ENCODE measurements at places on chromosomes 5 and 9. TPM values are rescaled to one million over a fixed set of nuclear protein-coding genes. Genes with fewer than 3 reads are reported as not detected.

FREM1 gene
- polyA plus RNA-seq: 12.0 TPM

PFN3 gene
- not detected for polyA plus RNA-seq

DNA sequence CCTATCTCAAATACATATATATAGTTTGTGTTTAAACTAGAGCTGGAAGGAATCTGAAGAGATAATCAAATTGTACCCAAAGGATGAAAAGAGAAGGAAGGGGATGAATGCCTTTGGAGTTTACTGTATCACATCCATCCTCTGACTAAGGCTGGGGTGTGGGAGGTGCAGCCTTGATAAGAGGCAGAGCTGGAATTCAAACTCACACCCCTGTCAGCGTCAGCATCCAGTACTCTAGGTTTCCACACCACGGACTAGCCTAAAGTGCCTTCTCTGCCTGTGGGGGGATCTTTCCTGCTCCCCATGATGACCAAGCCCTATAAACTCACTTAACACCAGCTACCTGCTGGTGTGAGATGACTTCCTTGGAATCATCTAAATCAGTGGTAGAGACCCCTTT, 48.1 kb downstream of the EPB41L4B start:
- DNase-seq: no peak
- H3K4me1 ChIP-seq: no peaks in the 10 kb centered on the region
- H3K36me3 ChIP-seq: no peaks in the 10 kb centered on the region
- H3K27me3 ChIP-seq: no peaks in the 10 kb centered on the region

DNA sequence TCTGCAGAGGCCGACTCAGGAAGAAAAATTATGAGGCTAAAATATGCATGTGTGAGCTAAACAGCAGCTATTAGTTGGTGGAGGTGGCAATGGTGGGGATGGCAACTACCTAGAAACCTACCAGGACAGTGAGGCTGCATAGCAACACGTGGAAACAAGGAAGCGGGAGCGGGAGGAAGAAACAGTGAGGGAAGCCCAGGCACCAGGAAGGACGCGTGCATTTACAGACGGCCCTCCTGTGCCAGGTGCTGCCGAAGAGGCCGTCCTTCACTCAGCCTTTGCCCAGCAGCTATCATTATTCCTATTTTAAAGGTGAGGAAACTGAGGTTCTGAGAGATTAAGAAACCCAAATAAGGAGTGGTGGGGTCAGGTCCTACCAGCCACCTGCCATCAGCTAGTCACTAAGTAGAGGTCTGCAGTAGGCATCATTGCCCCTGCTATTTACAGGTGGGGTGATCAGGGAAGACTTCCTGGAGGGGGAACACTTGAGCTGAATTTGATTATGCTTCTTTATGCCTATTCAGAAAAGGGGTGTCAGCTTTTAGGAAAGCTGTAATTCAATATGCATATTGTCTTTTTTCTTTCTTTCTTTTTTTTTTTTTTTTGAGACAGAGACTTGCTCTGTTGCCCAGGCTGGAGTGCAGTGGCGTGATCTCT, 125.3 kb downstream of the CRB2 start:
- H3K27ac ChIP-seq: no peak overlapping the region
- peaks cover 23% of the 10 kb centered on the region for H3K4me1 ChIP-seq
- DNase-seq: no peak
- no peaks in the 10 kb centered on the region for H3K27me3 ChIP-seq
- H3K4me3 ChIP-seq: no peak overlapping the region

DNA sequence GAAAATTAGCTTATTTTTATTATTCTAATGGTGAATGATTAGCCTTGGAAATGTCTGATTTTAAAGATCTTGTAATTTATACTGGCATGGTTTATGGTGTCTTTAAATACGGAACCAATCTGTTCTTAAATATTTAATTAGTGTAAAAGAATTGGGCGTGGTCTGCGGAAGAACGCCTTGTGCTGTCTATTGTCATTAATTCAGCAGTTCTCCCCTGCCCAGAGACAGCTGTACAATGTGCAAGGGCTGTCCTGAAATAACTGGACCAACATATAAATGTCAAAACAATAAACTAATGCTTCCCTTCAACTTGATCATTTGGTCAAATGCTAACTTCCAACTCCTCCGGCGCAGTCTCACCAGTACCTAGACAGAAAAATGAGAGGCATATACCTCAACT, 124.3 kb downstream of the CCDC192 start:
- no peak overlapping the region for H3K27ac ChIP-seq
- no peak overlapping the region for H3K4me3 ChIP-seq
- no peaks in the 10 kb centered on the region for H3K27me3 ChIP-seq
- DNase-seq: no peak
- H3K4me1 ChIP-seq: no peaks in the 10 kb centered on the region

DNA sequence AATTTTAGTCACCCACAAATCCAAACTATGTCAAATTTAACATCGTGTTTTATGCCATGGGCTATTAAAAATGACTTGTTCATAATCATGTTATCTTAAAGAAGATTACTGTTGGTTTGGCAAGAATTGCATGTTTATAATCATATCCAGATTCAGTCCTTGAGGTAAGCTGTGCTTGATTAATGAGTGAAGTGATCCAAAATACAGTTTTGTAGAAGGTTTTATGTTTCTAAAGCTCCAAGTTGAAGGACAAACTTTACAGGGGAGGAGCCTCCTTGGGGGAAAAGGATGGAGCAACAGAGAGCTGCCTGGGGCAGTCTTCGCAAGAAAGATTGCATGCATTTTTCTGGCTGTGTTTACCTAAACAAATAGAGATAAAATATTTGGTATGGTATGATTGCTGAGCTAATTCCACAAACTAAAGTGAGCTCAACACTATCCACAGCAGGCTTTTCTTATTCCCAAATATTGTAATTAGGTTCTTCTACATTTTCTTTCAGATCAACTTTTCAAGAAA, 189.5 kb upstream of the TYRP1 start:
- H3K27me3 ChIP-seq: no peaks in the 10 kb centered on the region
- no peak overlapping the region for H3K27ac ChIP-seq
- H3K4me3 ChIP-seq: no peak overlapping the region
- no peaks in the 10 kb centered on the region for H3K36me3 ChIP-seq
- no peak for DNase-seq

DNA sequence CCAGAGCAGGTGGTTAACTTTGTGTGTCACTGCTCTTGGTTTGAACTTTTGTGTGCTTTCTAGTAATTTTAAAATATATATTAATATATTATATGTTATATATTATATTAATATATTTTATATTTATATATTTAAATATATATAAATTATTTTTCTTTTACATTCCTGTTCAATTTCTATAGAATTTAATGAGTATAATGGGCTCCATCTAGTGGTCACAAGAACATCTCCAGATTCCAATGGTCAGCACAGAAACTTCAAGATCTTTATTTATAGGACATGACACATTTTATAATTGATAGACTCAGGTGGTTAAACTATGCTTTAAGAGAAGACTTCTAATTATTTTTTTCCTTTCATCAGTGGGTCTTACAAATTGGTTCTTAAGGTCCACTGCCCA, 39.1 kb downstream of the COL23A1 start:
- H3K27ac ChIP-seq: no peak overlapping the region
- H3K4me3 ChIP-seq: no peak overlapping the region
- no peaks in the 10 kb centered on the region for H3K27me3 ChIP-seq
- H3K4me1 ChIP-seq: no peaks in the 10 kb centered on the region
- no peaks in the 10 kb centered on the region for H3K36me3 ChIP-seq

GRCh38 chr9:83681490-83681889, 26.3 kb downstream of the UBQLN1 start:
- H3K4me1 ChIP-seq: no peaks in the 10 kb centered on the region
- H3K4me3 ChIP-seq: no peak overlapping the region
- peaks cover 7% of the 10 kb centered on the region for H3K36me3 ChIP-seq
- H3K27ac ChIP-seq: no peak overlapping the region

Measured in hepatocyte (in vitro differentiated cells).